Fibroblast of the conjunctiva (primary cell): ENCODE measurements at places on chromosomes 12 and 14.

- no peak for DNase-seq
Measured at GRCh38 chr14:36021591-36022320, 154.8 kb downstream of the PTCSC3 start.

DNA sequence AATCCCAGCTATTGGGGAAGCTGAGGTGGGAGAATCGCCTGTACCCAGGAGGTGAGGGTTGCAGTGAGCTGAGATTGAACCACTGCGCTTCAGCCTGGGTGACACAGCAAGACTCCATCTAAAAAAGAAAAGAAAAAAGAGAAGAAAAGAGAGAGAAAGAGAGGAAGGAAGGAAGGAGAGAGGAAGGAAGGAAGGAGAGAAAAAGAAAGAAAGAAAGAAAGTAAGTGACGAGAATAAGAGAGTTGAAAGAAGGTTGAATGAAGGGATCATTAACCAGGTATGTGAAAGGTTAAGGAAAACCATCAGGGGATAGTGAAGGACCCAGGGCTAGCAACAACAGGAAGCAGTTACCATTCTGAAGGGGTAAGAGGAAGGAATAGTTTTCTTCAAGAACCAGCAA lies 4.2 kb upstream of the DTD2 start:
- DNase-seq, result no peak

- no peak for DNase-seq
Measured at GRCh38 chr14:98169170-98169587, 1102.8 kb downstream of the BCL11B start.

- peak; percentile 88 for DNase-seq
Measured at GRCh38 chr12:67681105-67681778, 32.7 kb downstream of the DYRK2 start.

DNA sequence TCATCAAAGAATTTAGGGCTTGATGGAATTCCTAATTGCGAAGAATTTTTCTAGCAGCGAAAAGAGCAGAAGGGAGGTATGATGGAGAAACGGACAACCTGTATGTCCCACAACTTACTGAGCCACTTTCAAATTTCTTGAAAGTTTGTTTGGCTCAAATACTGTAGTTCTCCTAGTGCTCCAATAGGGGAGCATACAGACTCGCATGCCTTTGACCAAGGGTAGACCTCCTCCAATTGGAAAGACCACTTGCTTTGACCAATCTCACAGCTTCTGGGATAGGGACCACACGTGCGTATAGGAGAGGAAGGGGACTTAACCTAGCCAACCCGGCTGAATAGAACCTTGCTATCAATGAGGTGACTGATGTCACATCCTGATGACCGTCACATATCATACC lies 28.6 kb downstream of the SLC35F4 start:
- DNase-seq, result no peak

DNA sequence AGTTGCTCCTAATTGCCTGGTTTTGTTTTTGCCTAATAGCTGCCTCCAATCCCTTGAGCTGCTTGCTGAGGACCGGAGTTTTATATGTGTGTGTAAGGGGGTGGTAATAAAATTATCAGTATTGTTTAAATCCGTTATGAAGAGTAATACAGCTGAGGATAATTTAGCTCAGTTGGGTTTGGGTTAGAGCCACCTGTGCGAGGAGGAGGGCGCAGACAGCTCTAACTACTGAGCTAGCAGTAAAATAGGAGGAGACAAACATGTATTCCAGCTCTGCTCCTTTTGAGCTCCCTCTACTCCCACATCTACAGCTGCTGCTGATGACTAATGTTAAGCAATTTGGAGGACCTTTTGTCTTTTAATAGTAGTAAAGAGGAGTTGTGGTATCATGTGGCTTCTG lies 61.5 kb downstream of the SPATS2 start:
- DNase-seq, result peak; percentile 22

DNA sequence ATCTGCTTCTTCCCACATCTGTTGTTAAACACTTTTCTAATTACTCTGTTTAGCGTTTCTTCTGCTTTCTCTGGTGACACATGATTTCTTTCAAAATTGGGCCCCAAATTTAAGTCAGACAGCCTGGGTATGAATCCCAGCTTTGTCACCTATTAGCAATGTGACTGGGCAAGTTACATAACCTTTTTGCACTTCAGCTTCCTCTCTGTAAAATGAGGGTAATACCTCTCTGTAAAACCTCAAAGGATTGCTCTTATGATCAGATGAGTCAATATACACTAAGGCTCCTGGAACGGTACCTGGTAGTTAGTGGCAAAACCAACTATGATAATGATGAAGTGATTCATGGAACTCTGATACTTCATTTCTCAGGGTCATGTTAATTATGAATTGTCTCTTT lies 33.0 kb downstream of the E2F7 start:
- DNase-seq, result no peak

DNA sequence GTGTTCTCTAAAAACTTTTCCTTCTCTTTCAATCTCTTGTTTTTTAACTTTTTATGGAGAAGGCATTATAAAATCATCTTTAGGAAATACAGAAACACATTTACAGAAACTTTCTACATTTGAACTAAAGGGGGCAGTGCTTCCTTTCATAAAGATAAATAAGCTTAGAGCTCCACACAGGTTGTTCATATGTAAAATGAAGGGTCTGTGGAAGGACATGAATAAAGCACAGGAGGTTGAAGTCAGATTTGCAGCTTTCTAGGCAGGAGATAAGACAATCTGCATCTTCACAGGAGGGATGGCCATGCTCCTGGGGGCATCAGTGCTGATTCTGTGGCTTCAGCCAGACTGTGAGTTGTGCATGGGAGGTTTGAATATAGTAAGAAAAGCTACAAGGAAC lies 426.0 kb downstream of the DAD1 start:
- DNase-seq, result no peak

DNA sequence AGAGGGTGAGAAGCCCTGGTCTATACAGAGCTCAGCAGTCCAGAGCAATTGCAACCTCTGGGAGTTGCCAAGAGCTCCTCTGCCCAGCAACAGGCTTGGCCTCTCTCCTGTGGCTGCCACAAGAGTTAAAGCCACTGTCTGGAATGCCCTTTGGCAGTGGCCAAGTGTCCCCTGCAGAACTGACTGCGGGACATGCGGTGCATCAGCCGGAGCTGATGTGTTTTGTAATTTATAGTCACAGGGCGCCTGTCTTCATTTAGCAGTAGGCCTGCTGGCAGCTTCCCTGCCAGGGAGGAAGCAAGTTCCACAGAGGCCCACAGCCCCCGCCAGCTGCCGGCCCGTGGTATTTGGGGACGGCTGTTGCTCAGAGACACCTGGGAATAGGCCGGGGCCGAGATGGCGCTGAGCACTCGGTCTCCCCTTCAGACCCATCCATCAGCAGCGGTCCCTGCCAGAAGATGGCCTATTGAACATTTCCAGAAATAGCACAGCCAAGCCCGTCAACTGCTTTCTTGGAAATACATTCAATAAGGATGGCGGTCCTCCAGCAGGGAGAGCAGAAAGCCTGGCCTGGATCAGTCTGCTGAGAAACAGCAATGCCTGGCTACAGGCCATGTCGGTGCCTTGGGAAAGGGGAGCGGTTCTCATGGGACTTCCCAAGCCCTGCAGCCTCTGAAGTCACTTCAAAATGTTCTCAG lies 217.4 kb downstream of the CRADD start:
- DNase-seq, result peak; percentile 47

DNA sequence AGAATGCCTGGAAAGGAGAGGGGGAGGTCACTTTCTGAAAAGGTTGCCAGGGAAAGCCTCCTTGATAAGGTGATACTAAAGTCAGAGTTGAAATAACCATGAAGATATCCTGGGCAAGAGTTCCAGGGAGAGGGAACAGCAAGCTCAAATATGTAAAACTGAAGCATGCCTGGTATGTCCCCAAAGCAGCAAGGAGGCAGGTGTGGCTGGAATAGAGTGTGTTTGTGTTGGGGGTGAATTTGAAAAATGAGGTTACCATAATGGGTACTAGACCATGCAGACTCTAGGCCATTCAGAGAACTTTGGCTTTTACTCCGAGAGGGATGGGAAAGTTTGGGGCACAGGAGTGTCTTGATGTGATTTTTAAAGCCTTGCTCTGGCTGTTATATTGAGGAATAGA lies 66.7 kb upstream of the PTCSC3 start:
- no peak for DNase-seq

DNA sequence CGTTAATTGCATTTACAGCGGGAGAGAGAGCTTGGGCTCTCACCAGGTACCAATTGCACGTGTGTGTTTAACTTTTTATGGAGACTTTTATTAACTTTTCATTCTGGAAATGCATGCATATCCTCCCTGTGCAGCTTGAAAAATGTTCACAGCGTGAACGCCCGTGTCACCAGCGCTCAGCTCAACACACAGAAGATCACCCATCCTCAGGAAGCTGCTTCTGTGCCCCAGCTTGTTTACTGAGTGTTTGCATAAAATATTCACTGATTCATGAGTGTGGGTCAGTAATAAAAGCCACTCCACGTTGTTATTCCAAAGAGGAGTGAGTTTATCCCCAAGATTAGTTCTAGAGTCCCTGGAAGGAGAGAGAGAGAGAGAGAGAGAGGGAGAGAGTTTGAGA lies 75.5 kb upstream of the FZD10 start:
- DNase-seq, result no peak

- DNase-seq, result no peak
Measured at GRCh38 chr12:117518594-117519270, 157.3 kb upstream of the NOS1 start.

DNA sequence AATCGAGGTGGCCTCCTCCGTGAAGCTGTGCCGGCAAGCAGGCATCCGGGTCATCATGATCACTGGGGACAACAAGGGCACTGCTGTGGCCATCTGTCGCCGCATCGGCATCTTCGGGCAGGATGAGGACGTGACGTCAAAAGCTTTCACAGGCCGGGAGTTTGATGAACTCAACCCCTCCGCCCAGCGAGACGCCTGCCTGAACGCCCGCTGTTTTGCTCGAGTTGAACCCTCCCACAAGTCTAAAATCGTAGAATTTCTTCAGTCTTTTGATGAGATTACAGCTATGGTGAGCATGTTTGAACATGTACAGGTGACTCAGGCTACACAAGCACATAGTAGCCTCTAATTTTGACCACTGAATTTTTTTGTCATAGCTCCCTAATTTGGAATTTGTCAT lies 59.7 kb downstream of the ATP2A2 start:
- DNase-seq, result no peak

GRCh38 chr14:28772613-28773012 lies 6.0 kb downstream of the FOXG1 start:
- no peak for DNase-seq

- DNase-seq, result peak; percentile 13
Measured at GRCh38 chr14:50109342-50109741, 7.0 kb downstream of the VCPKMT start.

DNA sequence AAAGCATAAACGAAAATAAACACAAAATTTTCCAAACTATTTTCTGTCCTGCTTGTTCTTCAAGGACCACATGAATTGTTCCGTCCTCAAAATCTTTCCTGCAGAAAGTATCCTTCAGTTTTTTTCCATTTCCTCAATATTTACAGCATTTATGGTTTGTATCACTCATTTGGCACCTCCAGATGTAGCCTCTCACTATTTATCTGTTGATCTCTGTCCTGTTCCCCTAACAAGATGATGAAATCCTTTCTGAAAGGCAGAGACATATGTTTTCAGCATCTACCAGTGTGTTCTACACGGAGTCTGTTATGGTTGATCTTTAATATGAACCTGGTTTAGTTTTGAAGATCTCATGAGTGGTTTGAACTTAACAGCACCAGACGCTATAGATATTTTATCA lies 490.2 kb downstream of the NELL2 start:
- DNase-seq, result no peak

- DNase-seq, result no peak
Measured at GRCh38 chr12:52243259-52243855, 10.3 kb downstream of the KRT7 start.

GRCh38 chr12:1842905-1843640 lies 22.7 kb downstream of the LRTM2 start:
- DNase-seq, result no peak

DNA sequence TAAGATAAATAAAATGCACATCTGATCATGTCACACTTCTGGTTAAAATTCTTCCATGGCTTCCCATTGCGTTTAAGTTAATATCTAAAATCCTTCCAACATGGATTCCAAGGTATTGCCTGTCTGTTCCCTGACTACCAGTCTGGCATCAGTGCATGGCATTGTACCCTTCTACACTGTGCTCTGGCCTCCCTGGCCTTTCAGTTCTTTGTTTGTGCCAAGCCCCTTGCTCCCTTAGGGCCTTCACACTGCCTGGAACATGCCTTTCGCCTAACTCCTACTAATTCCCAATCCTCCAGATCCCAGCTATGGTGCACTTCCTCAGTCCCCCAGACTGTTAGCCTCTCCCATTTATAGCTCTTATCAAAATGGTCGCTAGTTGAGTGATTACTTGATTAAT lies 6.3 kb downstream of the CIPC start:
- no peak for DNase-seq

- DNase-seq, result no peak
Measured at GRCh38 chr14:91866061-91866460, 1.3 kb downstream of the TC2N start.

DNA sequence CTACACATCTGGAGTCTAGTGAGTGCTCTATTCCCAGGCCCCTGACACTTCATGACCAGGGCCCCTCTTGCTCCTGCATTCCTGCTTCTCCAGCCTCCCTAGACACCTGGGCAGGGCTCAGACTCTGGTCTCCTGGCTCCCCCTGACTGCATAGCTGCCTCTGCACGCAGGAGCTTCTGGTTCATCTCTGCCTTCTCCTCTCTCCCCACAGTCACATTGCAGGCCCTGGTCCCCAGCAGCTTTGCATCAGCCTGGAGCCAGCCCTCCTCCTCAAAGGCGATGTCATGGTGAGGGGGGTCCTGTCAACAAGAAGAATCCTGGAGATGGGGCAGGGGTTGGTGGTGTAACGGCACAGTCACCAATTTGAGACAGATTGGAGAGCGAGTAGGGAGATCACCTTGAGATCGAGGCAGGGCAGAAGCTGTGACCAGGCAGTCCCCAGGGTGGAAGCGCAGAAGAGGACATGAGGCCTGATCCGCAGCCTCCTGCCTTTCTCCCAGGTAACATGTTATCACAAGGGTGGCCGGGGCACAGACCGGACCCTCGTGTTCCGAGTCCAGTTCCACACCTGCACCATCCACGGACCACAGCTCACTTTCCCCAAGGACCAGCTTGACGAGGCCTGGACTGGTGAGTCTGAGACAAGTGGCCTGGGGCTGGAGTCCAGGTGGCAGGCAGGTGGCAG lies 8.1 kb downstream of the TNS2 start:
- DNase-seq, result no peak

- no peak for DNase-seq
Measured at GRCh38 chr14:43479596-43480195, 1027.4 kb downstream of the FSCB start.

DNA sequence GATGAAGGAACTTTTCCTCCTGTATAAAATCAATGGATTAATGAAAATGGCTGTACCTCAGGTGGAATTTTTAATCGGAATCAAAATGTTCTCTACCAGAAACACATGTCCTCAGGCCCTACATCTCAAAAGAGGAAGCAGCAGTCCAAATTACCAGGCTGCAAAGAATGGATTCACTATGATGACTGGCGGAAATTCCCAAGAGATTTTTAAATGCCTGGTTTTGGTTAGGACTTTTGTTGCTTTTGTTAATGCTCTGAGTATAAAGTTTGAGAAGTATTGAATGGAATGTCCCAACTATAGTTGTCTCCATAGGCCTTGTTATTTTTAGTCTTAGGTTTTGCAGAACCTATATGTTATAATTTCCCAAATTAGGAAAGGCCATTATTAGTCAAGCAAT lies 11.2 kb upstream of the IFNG start:
- no peak for DNase-seq

- DNase-seq, result no peak
Measured at GRCh38 chr12:78790148-78790547, 74.4 kb upstream of the SYT1 start.

- DNase-seq, result no peak
Measured at GRCh38 chr14:79077096-79077495, 906.9 kb downstream of the NRXN3 start.
